ENCODE measurements at places on chromosomes 6 and 20.

- DNase-seq = no peak
Measured at GRCh38 chr6:16533721-16534136, 227.5 kb downstream of the ATXN1 start.

DNA sequence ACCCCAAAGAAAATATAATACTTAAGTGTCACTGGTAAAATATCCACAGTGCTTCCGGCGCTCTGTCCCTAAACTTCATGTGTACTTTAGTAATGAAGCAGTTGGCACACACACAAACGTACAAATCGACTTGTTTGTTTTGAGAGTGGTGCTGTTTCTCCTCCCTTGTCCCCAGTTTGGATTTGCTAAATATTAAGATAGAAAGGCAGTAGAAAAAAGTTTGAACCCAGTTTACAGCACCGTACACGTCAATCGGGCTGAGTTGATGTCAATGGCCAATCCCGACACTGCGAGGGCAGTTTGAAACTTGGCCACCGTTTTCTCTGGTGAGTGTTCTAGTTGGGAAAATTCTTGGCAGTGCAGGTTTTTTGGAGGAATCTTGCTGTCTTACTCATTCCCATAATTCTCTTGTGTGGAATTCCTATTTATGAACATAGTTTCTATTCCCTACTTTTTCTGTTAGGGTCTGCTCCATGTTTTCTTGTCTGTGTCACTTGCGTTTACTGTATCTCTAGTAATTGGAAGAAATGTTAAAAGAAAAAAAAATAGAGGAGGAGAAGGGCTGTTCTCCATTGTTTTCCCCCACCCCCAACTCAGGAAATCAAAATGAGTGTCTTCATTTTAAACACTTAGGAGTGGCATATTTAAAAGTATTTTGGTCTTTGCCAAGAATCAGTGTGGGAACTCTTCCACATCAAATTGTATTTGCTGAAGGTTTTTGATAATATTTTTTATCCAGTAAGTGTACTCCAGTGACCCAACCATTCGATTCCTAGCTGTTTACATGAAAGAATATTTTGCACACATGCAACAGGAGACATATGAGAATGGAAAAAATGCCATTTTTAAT, 72.3 kb downstream of the OR2B2 start:
- no peak for DNase-seq

DNA sequence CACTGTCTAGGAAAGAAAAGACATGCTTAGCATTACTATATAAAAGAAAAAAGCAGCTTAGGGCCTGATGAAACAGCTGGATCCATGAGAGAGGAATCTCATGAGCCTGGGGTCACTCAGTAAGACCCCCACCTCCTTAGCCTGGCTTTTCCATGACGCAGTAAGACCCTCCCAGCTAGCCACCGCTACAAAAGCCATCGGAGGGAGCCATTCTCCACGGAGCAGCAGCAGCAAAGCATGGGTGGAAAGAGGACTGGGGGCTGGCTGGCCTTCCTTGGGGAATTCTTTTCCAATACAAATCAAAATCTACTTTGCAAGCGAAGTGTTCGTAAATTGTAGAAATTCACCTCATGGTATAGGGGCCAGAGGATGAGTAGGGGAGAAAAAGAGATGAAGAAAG, 91.8 kb downstream of the SOD2 start:
- DNase-seq = no peak

DNA sequence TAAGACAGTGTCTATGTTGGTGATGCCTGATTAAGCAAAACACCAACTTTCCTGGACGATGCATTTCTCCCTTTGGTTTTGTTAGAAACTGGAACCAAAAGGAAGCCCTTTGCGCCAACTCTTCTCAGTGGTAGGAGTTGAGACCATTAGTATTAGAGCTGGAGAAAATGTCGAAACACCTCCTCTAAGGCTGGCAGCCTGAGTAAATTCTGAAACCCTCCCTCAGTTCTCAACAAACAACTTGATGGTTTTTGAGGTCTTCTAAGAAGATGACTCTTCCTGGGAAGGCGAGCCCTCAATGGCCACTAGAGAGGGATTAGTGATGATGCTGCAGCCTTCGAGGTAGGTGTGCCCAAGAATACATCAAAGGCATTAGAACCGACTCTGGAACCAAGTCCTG, 78.4 kb upstream of the CCN6 start:
- DNase-seq = no peak

DNA sequence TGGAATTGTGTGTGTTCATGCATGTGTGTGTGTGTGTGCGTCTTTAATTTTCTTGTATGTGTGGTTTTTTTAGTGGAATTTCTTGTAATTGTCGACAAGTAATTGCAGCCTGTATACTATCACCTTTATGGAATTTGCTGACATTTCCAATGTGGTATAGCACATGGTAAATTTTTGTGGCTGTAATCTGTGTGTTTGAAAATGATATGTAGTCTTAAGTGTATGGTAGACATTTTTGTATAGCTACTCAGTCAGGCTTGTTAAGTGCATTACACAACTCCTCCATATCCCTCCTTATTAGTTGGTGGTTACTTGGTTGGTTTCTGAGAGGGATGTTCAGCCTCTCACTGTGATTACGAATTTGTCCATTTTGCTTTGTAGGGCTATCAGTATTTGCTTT, 384.5 kb upstream of the HSF2 start:
- no peak for DNase-seq

DNA sequence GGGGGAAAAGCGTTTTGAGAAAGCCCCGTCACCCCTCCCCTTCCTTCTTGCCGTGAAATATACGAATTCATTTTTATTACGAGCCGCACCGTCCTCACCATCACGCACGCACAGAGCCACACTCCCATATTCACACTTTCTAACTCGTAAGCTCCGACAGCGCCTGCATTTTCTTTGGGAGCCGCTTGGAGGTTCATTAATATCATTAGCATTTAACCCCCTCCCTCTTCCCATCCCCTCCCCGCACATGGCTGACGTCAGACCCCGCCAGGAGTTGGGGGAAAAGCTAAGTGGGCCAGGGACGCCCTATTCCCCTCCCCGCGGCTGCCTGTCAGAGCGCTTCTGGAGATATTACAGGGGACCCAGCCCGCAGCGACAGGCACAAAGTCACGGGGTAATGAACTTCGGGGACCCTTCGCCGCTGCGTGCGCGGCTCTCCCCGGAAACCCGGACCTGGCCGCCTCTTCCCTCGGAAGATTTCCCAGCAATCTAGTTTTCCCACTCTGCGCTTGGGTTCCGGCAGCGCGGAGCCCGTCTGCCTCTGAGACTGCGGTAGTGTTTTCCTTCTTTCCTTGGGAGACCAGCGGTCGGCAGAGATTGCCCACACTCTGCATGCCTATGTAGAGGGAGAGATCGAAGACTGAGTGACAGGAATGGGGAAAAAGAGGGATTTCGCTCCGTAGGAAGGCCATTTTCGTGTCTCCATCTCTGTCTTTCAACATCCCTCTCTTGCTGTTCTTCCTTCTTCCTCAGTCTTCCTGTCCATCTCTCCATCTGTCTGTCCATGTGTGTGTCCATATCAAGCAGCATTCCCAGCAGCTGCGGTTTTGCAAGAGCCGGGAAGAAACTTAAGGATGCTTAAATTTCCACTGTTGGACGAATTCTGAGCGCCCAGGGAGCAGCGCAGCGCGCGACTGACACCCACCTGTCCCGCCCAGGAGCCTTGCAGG, at the start of gene NR2E1:
NR2E1 (plus strand) TSS at position 309 of the 950 bp plus-strand sequence. CDS start 744 bp downstream, outside the sequence.
- peak; percentile 73 for DNase-seq

- no peak for DNase-seq
Measured at GRCh38 chr6:9699888-9700287, 715.0 kb downstream of the TFAP2A start.

- DNase-seq = no peak
Measured at GRCh38 chr6:40192516-40192915, 258.3 kb upstream of the MOCS1 start.

GRCh38 chr6:119894811-119895210, 545.2 kb upstream of the MAN1A1 start:
- DNase-seq = no peak

- no peak for DNase-seq
Measured at GRCh38 chr20:25215521-25215920, 20.0 kb downstream of the ENTPD6 start.

DNA sequence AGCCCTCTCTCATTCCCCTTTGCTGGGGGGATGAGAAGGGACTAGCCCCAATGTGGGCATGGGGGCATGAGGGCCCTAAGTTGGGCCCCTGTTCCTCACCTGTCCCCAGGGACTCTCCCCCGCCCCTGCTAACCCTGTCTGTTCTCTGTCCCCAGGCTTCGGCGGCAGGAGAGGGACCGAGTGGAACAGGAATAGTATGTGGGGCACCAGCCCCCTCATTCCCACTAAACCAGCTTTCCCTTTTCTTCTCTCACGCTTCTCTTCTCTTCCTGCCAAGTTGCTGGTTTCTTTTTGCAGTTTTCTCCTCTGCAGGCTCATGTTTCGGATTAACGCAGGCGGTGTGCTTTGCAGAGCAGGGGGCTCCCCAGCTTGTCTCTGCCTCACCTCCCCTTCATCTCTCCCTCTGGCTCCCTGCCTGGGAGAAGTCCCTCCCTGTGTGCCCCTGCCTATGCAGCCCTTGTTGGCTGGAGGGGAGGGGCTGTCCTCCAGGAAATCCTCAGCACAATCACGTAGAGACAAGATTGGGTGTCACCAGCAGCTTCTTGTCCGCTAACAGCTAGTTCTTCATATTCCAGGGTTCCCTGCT, 7.9 kb downstream of the TMEM63B start:
- DNase-seq = no peak

DNA sequence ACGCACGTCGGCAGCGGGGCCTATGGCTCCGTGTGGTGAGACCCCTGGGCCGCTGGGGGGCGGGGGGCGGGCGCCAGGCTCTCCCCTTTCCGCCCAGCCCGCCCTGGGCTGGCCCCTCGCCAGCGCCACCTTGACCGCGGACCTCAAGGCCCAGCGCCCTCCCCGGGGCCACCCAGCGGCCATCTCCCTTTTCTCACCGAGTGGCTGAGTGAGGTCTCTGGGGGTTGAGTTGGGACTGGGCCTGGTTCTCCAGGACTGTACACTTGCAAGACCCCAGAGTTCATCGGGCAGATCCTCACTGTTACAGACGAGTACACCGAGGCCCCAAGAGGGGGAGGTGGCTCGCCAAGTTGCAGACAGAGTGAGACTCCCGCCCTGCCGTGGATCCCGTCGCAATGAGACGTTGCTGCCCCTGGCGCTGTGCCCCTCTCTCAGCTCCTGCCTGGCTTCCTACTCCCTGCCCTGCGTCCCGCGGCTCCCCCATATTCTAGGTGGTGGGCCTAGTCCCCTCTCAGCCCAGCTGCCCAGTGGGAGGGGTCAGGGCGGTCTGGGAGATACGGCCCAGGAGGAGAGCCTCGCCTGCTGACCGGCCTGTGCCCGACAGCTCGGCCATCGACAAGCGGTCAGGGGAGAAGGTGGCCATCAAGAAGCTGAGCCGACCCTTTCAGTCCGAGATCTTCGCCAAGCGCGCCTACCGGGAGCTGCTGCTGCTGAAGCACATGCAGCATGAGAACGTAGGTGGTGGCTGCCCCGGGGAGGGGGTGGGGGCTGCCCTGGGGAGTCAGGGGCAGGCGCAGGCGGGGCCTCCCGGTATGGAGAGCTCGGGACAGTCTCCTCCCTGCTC, 576 bp downstream of the MAPK13 start:
- peak; percentile 78 for DNase-seq

DNA sequence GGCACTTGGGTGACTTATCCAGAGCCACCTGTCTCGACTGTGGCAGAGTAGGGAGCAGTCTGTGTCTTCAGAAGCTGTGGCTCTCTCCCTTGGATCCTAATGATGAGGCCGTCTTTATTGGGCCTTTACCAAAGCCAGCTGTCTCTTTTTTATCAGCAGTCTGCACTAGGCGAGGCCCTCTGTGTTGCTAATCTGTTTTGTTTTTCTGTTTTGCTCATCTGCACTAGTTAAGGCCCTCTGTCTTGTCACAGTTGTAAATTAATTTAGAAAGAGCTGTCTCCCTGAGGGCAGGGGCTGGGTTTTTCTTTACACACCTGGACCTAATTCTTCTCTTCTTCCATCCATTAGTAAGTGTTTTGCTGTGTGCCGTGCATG, 45.0 kb downstream of the CDS2 start:
- no peak for DNase-seq

DNA sequence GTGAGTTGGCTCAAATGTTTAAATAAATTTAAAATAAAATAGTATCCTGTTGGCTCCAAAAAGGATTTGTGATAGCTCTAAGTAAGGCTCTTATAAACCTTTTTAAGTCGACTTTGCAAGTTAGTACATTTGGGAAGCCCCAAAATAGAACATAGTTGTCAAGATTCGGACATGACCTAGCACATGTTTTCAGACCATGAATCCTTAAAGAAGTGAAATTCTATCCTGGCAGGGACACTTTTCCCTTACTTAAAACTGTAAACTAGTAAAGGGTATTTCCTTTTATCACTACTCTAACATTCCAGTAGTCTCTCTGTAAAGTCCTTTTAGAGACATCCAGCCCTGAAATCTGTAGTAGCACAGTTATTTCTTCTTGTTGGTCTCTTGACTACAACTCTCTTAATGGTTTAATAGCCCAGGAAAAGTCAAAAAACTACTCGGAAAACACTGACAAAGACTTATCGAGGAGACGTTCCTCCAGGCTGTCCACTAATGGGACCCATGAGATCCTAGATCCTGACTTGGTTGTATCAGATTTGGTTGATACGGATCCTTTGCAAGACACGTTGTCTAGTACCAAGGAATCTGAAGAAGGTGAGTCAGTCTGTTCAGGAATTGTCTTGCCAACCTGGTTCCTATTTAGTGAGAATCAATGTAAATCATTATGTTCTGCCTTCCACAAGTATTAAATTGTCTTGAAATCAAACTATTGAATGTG, 83.6 kb downstream of the SCAND1 start:
- DNase-seq = no peak

DNA sequence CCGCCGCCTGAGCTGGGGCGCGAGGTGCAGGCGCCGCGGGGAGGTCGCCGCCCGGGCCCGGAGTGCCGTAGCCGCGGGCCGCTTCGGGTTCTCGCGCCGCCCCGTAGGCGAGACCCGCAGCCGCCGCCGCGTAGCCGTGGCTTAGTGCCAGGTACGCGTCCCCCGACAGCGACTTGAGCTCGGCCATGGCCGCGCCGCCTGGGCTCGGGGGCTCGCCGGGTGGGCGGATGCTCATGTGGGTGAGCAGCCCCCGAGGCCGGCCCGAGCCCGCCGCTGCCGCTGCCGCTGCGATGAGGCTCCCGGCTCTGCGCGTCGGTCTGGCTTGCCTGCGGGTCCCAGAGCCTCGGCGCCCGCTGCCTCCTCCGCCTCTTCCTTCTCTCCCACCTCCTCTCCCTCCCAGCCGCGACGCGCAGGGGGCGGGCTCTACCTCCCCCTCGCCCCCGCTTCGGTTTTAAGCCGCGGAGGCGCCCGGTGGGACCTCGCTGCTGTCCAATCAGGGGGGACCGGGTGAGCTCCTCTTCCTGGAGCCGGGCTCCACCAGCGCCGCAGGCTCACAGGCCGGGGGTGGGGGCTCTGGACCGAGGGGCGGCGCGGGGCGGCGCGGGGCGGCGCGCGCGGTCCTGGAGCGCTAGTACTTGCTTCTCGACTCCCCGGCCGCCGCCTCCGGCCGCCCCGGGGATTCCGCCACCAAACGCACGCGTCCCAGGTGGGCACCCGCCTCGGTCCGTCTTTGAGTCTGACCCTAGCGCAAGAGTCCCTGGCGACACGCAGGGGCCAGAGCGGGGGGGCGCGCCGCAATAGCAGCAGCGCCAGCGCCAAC, at the start of gene BHLHE23:
BHLHE23 (minus strand) TSS at position 425 of the 820 bp plus-strand sequence; CDS start at position 235, 190 bp downstream.
- DNase-seq = peak; percentile 75

GRCh38 chr6:126143761-126144251, 157.5 kb downstream of the TRMT11 start:
- DNase-seq = no peak

GRCh38 chr20:57047281-57048026, 219.0 kb downstream of the BMP7 start:
- no peak for DNase-seq

GRCh38 chr20:56422824-56423189, 10.7 kb downstream of the CASS4 start:
- no peak for DNase-seq

GRCh38 chr6:43076464-43077332, 584 bp downstream of the PTK7 start:
- DNase-seq = no peak

- DNase-seq = no peak
Measured at GRCh38 chr20:4134355-4134834, 119.0 kb upstream of the RNF24 start.
